ENCODE measurements at places on chromosomes 6 and 20.

DNA sequence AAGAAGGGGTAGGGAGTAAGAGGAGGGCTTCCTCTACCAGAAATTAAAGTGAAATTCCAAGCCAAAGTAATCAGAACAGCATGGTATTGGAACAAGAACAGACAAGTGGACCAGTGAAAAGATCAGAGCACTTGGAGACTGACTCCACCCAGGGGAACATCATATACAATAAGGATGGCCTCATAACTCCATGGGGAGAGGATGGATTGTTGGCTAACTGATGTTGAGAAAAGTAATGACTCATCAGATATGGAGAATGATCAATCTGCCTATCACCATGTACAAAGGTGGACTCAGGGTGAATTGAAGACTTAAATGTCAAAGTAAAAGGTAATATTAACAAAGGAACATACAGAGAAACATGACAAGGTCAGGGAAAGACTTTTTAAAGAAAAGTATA, 12.8 kb downstream of the SLC22A3 start:
- no peak for DNase-seq

- DNase-seq, result no peak
Observed at GRCh38 chr20:33730946-33731692, 677 bp upstream of the ZNF341 start.

GRCh38 chr6:97026298-97026697, 101.8 kb downstream of the KLHL32 start:
- DNase-seq, result no peak

DNA sequence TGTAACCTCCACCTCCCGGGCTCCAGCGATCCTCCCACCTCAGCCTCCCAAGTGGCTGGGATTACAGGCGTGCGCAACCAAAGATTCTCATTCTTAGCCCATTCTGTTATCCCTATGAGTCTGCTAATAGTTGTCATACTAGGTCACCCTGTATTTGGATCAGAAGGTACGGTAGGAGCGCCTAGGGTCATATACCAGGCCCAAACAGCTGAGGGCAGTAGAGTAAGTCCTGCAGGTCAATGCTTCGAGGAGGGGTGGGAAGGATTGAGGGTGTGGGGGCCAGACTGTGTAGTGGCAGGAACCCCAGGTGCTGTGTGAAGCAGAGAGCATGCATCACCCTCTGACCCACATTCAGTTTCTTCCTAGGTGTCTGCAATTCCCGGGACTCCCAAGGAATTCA, 22.7 kb upstream of the POU5F1 start:
- DNase-seq, result no peak

DNA sequence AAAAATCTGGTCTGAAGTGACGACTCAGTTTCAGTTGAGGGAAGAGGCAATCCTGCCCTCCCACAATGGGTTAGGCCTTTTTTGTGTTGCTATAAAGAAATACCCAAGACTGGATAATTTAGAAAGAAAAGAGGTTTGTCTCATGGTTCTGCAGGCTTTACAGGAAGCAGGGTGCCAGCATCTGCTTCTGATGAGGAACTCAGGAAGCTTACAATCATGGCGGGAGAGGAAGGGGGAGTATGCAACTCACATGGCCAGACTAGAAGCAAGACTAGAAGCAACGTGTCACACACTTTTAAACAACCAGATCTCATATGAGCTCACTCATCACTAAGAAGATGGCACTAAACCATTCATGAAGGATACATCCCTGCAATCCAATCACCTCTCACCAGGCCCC, 529.3 kb downstream of the KIF16B start:
- DNase-seq, result no peak

GRCh38 chr6:157535340-157536222, 154.6 kb downstream of the ZDHHC14 start:
- no peak for DNase-seq

DNA sequence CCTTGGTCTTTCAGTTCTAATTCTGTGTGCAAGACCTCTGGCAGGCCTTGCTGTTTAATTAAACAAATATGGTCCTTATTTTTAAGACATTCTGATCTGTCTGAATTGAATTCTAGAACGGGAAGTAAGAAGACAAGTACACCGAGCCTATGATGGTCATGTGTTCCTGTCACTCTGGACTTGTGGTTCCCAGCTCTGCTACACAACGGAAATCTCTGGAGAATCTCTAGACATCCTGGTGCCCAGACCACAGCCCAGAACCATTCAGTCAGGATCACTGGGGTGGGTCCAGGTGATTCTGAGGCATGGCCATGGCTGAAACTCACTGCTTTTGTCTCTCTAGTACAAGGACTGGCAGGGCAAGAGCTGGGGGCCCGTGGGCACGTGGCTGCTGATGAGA, 15.9 kb upstream of the KCNK16 start:
- DNase-seq, result no peak

- DNase-seq, result no peak
Observed at GRCh38 chr20:63915471-63915870, 20.5 kb downstream of the DNAJC5 start.

DNA sequence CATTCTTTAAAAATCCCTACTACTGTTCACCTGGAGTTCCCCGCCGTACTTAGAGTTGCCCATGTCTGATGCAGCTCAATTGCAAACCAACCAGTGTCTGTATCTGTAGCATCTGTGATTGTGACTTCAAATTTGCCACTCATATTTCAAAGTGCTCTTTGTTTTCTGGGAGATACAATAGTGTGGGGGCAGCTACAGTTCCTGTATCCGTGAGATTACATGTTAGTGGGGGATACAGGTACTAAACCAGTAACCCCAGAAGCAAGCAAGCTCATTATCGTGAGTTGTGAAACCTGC, 140.9 kb downstream of the ANKRD60 start:
- no peak for DNase-seq
